ENCODE measurements at places on chromosomes 7 and 10.

GRCh38 chr10:71974489-71975021, 10.4 kb downstream of the CHST3 start:
- peak; percentile 79 for DNase-seq

- no peak for DNase-seq
Observed at GRCh38 chr10:14507176-14507575, 176.5 kb upstream of the FRMD4A start.

GRCh38 chr7:142053988-142054387, 57.5 kb upstream of the MGAM2 start:
- DNase-seq = no peak

DNA sequence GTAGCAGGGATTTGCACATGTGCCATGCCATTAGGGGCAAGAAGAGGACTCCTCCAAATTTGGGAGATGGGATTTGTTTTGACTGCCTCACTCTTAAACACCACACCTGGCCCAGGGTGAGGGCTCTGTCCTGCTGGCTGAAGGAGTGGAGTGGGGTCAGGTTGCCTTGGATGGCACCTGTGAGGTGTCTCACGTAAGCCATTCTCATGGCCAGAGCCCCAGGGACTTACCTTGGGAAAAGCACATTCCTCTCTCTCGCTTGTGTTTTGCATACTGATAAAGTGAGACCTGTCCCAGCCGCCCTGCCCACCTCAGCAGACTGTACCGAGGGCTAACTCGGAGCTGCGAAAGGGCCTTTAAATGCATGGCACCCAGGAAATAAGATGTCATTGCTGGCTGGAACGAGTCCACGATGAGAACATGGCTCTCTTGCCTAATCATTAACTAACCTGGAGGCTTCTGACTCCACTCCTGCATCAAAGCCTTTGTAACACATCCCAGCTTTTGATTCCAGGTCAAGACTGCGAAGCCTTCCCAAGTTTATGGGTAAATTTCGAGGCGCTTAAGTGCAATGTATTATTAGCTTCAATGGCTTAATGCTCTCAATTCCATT, 184.0 kb upstream of the RNF32 start:
- no peak for DNase-seq

DNA sequence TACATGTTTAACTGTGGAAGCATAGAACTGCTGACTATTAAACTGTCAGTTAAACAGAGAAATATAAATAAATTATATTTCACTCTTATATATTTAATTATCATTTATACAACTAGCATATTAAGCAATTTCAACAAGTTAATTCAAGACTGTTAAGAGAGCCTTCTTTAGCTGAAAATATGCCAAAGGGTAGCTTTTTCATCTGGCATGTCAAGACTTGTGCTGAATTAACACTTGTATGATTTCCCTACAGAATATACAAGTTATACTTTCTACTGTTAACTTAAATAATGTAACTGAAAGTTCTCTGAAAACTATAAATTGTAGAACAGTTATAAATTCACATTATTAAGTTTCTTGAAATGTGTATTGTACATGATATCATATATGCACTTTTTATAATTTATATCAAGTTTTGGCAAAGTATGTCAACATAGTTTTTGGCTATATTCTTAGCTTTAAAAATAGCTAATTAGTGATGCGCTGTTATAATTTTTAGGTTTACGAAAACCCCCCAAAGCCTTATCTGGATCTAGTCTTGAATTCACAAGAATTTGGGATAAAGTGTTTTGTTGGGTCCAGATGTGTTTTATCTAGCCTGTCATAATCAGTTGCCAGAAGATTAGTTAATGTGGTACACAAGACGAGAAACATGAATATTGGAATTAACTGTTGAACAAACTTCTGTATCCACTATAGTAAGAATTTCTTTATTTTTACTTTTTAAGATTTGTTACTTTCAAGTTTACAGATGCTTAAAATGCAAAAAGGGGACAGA, 231.1 kb upstream of the FOXP2 start:
- DNase-seq = no peak

DNA sequence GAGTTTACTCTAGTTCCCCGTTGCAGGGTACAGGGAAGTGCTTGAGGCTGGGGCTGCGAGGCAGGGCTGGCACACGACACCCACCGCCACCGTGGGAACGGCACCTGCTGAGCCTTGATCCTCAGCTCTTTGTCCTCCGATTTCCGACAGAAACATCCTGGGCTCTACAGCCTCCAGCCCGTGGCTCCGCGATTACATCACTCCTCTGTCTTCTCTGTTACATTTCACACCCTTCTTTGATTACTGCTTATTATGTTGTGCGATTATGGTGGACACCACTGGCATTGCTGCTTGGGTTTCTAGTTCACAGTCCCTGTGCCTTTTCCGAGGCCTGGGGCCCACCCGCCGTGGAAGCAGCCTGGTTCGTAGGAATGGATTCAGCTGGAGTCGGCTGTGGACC, 26.9 kb downstream of the FKBP6 start:
- DNase-seq = no peak
